Activated T-helper 1 cell treated with Interleukin-2 at 50 U/mL for 16 hours (primary cell): ENCODE measurements at places on chromosomes 16 and 17.

DNA sequence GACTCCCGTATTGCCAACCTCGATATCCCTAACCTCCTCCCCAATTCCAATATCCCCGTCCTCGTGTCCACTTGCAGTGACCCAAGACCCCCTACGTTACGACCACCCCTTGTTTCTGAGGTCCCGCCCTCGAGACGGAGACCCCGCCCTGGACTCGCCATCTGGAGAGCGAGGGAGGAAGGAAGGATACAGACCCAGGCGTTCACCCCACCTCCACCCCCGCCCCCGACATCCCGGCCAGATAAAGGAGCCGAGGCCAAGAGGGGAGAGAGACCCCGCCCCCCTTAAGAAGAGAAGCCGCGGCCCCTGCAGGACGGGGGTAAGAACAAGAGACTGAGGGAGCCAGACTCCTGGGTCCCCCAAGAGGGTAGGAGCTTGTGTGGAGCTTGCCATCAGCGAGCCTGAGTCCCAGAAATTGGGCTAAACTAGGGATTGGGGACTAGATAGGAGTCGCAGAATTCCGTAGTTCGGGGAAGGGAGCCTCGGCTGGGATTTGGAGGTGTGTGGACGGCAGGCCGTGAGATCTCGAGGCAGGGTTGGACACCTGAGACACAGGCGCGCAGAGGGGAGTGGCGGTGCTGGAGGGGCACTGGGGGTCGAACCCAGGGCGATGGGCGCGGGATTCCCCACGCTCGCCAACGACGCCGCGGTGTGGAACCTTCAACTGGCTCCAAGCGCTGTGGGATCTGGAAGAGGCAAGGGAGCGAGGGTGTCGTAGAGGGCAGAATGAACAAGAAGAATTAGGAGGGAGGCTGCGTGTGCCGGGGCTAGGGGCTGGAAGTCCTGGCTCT lies at the start of gene BCL6B:
TSS of gene BCL6B (plus strand) at position 270 of the 791 bp plus-strand sequence. CDS start 622 bp downstream, outside the sequence.
- no peak for DNase-seq

DNA sequence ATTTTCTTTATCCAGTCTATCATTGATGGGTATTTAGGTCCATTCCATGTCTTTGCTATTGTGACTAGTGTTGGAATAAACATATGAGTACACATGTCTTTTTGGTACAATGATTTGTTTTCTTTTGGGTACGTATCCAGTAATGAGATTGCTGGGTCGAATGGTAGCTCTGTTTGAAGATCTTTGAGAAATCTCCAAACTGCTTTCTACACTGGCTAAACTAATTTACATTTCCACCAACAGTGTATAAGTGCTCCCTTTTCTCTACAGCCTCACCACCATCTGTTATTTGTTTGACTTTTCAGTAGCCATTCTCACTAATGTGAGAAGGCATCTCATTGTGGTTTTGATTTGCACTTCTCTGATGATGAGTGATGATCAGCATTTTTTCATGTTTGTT lies 103.7 kb downstream of the GOSR1 start:
- DNase-seq = no peak

- no peak for DNase-seq
Measured at GRCh38 chr17:8939496-8940334, 25.8 kb downstream of the PIK3R5 start.

DNA sequence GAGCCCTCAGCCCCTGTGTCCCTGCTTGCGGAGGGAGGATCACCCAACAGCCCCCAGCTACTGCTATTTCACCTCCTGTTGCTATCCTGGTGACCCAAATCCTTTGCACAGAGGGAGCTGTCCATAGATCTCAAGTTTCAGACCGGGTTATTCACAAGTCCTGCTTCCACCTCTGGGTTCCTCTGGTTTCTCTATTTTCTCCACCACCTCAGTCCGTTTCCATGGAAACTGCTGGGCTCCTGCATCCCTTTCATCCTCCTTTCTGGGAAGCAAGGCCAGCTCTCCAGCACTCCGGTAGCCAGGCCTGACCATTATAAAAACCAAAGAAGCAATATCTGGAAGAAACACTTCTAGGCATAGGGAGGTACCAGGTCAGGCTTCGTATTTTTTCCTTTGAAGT lies 4.8 kb upstream of the CALB2 start:
- DNase-seq = no peak

DNA sequence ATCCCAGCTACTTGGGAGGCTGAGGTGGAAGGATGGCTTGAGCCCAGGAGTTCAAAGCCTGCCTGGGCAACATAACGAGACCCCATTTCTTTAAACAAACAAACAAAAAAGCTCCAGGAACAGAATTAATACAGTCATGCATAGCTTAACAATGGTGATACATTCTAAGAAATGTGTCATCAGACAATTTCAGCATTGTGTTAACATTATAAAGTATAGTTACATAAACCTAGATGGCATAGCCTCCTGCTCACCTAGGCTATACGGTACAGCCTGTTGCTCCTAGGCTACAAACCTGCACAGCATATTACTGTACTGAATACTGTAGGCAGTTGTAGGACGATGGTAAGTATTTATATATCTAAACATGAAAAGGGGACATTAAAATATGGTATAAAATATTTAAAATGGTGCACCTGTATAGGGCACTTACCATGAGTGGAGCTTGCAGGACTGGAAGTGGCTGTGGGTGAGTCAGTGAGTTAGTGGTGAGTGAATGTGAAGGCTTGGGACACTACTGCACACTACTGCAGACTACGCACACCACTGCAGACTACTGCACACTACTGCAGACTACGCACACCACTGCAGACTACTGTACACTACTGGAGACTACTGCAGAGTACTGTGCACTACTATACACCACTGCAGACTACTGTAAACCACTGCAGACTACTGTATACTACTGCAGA lies 74.6 kb downstream of the TMC6 start:
- DNase-seq = no peak

GRCh38 chr17:78342449-78343186 lies 17.3 kb downstream of the SOCS3 start:
- DNase-seq = no peak

GRCh38 chr17:8123695-8124349 lies at the start of gene HES7:
TSS of gene HES7 (minus strand) at chr17:8124106. CDS start at chr17:8124084, 22 bp downstream.
- DNase-seq = no peak

GRCh38 chr17:75693500-75694481 lies 26.7 kb downstream of the SAP30BP start:
- no peak for DNase-seq

GRCh38 chr17:29929533-29930408 lies at the start of gene SSH2:
TSS of gene SSH2 (minus strand) at chr17:29930228. CDS start at chr17:29930000, 228 bp downstream.
- peak; percentile 82 for DNase-seq

GRCh38 chr17:31467502-31468256 lies 76.2 kb downstream of the RAB11FIP4 start:
- no peak for DNase-seq

DNA sequence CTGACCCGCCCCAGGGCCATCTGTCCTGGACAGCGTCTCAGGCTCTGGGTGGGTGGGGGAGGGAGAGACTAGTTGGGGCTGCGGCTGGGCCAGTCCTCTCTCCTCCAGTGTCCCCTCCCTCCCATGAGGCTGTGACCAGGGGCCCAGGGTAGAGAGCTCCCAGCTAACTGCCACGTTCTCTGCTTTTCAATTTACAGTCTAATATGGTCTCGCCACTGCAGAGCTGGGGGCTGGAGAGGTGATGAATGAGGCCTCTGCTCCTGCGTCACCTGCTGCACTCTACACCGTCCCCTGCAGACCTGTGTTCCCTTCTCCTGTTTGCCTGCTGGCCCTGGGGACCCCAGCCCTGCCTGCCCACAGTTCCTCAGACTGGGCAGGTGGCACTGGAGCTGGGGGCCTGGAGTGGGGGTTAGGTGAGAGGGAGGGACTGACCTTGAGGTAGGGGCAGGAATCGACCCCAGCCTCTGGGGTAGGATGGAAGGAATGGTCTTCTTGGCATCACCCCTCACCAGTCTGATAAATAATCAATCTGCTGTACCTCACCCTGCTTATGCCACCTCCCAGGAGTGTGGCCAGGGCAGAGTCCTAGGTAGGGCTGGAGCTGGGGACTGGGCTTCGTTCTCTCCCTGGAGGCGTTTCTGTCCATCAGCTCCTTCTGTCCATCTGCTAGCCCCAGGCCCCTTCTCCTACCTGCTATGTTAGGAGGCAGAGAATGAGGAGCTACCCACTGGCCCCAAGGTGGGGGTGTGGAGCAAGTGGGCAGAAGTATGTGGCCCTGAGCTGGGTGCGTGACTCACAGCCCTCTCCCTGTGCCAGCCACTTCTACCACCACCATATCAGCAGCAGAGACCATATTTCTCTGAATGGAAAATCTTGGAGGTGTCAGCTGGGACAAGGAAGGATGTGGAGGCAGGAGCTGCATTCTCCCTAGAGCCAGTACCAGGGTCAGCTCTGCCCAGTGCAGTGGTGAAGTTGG lies 12.9 kb downstream of the SEZ6 start:
- no peak for DNase-seq

DNA sequence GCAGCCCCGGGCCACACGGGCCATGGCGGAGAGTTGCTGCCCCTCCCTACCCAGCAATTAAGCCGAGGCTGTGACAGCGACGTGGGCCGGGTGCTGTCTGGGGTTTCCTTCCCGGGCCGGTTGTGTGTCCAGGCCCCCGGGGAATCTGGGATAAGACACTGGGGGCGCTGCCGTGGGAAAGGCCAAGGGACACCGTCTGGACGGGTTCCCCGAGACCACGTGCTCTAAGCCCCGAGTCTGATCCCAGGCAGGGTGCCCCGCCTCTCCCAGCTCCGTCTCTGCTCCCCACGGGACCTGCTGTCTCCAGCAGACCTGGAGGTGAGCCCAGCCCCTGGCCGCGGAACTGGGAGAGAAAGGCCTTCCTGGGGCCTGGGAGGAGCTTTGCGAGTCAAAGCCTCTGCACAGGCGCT lies 92.2 kb downstream of the IRX3 start:
- DNase-seq = no peak

- DNase-seq = no peak
Measured at GRCh38 chr17:62681939-62682381, 54.5 kb downstream of the MRC2 start.

- DNase-seq = no peak
Measured at GRCh38 chr16:79769270-79769927, 168.9 kb upstream of the MAF start.

GRCh38 chr17:67377488-67378453 lies 690 bp downstream of the PITPNC1 start:
- DNase-seq = peak; percentile 39

DNA sequence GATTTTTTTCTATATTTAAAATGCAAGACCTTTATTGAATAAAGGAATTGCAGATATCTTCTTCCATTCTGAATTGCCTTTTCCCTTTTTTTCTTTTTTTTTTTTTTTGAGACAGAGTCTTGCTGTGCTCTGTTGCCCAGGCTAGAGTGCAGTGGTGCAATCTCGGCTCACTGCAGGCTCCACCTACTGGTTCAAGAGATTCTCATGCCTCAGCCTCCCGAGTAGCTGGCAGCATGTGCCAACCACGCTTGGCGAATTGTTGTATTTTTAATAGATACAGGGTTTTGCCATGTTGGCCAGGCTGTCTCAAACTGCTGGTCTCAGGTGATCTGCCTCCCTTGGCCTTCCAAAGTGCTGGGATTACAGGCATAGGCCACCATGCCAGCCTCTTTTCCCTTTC lies 151.5 kb downstream of the CEP112 start:
- DNase-seq = no peak

DNA sequence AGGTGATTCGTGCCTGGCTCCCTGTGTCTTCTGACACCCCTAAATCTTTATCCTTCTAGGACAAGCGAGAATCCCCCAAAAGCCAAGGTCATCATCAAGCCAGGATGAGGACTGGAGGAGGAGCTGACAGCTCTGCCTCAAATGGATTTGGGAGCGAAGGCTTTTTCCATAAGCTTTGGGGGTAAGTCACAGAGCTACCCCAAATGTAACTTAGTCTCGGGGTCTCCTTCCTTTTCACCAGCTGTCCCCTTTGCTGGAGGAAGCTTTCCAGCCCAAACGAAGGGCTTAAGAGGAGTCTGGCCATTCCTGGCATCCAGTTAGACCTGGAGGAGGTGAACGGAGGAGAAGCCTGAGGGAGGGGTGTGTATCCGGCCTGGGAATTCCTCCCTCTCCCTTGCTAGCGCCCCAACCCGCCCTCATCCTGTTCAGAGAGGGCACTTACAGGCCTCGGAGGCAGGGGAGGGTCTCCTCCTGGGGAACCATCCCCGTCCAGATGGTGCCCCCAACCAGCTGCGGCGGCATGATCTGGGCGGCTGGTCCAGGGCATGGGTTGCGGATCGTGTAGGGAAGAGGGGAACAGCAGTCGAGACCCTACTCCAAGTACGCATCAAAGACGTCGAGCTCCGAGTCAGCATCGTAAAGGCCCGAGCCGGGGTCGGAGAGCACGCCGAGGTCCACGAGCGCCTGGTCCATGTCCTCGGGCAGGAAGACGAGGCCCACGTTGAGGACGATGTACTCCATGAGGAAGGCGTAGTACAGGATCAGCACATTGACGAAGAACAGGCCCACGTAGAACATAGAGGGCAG lies 938 bp downstream of the DEXI start:
- no peak for DNase-seq

GRCh38 chr16:50501986-50502615 lies 46.1 kb upstream of the NKD1 start:
- DNase-seq = no peak

GRCh38 chr16:48155926-48156789 lies at the start of gene ABCC12:
TSS of gene ABCC12 (minus strand) at chr16:48155993. CDS start at chr16:48146424, 9,569 bp downstream.
- DNase-seq = no peak

- no peak for DNase-seq
Measured at GRCh38 chr16:28260193-28260592, 32.1 kb upstream of the SBK1 start.

DNA sequence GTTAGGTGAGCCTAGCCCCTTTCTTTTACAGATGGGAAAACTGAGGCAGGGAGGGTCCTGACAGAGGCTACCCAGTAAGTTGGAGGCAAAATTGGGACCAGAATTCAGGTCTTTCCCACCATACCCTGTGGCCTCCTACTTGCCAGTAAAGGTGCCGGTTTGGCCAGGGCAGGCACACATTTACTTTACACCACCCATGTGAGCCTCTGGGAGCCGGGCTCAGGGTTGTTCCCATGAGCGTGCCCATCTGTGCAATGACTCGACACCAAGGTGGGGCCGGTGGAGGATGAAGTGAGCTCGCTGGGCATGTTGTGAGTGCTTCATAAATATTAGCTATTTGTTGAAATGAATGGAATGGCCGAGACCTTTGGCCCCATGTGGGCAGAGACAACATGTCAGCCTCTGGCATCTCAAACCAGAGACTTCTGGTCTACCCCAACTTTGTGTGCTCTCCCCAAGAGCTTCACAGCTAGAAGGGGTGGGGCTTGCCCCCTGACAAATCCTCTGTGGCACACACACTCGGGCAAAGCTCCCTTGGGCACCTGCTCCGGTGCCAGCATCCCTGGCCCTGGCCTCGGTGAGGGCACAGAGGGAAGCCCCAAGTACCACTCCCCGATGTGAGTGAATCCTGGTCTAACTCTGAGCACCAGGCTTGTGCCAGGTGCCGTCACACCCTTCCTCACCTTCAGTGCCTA lies 60.1 kb downstream of the SRCIN1 start:
- no peak for DNase-seq
